Coronary artery (tissue), 2 donors: ENCODE measurements at places on chromosomes 11 and 22.

DNA sequence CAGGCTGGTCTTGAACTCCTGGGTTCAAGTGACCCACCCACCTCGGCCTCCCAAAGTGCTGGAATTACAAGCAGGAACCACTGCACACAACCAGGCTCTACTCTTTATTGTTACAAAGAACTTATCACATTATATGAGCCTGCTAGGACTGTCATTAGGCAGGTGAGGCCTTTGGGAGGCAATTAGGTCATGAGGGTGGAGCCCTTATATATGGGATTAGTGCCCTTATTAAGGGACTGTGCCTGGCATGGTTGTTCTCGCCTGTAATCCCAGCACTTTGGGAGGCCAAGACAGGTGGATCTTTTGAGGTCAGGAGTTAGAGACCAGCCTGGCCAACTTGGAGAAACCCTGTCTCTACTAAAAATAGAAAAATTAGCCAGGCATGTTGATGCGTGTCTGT is 10.5 kb upstream of the PSMC3 start:
- no peak for DNase-seq

GRCh38 chr11:2825889-2826678 is 59.5 kb downstream of the CDKN1C start:
- DNase-seq = peak; percentile 92

- no peak for DNase-seq
These were observed 43.7 kb upstream of the CCDC34 start for GRCh38 chr11:27406498-27407354.

- DNase-seq = no peak
These were observed 4.0 kb downstream of the P4HA3 start for GRCh38 chr11:74307434-74307833.

DNA sequence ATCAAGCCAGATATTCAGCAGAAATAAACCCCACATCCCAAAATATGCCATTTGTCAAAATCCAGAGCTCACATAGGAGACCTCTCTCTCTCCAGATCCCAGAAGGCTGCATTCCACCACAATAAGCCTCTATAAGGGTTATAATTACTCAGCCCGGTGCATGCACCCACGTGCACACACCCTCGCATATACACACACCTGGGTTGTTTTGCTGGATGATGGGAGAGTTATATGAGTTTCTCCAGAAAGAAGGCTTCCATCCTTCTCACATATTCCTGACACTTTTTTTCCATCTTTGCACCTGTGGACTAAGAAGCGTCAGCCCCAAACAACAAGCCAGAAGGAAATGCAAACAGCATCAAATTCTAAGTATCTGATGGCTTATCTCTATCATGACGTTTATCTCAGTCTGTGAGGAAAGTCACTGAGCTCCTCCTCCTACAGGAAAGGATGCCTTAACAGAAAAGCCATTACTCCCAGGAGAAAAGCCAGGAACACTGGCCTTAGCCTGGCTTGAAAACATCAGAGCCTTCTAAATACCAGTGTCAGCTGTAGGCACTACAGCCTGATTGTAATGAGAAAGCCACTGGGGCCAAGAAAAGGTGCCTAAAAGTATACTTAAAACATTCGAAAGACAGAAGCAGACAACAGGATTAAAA is 253.2 kb downstream of the LARGE1 start:
- DNase-seq = no peak

DNA sequence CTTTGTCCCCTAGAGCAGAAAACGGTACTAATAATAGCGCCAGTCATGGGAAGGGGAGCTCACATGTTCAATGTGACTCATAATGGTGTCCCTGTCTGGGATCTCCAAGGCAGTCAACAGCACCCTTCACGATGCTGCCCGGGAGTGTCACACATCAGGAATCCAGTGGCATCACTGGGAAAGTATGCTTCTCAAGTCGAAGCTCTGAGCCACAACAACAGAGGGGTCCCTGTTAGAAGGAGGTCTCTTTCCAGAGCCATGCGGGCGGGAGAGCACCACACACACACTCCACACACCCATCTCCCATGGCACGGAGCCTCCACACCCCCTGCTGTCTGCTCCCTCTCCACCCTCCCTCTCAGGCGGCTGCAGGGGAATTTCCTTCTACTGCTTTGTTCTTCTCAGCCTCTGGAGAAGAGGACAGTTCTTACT is 119.7 kb downstream of the ETS1 start:
- peak; percentile 88 for DNase-seq

GRCh38 chr22:21629255-21630149 is at the start of gene YDJC:
Gene YDJC, minus strand, starts transcription at chr22:21630022. Its CDS starts 8 bp downstream, at chr22:21630014.
- peak; percentile 90 for DNase-seq

DNA sequence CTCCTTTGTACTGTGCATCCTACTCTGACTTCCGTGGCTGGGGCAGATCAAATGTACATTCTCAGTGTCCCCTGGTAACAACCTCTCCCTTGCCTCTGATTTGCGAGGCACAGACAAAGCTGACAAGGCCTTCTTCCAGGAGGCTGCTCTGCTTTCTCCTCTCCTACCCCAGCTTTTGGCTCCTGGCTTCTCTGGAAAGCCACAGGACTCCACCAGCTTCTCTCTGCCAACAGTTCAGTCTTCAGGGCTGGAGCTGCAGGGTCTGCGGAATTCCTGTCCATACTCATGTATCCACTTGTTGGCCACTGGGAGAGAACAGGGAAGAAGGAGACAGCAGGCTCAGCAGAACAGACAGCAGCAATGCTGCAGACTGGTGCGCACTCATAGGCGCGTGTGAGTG is 44.4 kb downstream of the P4HA3 start:
- DNase-seq = no peak

GRCh38 chr22:48981371-48982061 is 846.2 kb downstream of the BRD1 start:
- DNase-seq = no peak

GRCh38 chr22:37544955-37545702 is 15.2 kb upstream of the CDC42EP1 start:
- DNase-seq = no peak

GRCh38 chr11:127640561-127641451 is 640.2 kb upstream of the KIRREL3 start:
- no peak for DNase-seq

GRCh38 chr22:25777870-25778269 is 35.9 kb downstream of the MYO18B start:
- no peak for DNase-seq
